Suppressor macrophage (primary cell): ENCODE measurements at places on chromosomes 1 and 21.

DNA sequence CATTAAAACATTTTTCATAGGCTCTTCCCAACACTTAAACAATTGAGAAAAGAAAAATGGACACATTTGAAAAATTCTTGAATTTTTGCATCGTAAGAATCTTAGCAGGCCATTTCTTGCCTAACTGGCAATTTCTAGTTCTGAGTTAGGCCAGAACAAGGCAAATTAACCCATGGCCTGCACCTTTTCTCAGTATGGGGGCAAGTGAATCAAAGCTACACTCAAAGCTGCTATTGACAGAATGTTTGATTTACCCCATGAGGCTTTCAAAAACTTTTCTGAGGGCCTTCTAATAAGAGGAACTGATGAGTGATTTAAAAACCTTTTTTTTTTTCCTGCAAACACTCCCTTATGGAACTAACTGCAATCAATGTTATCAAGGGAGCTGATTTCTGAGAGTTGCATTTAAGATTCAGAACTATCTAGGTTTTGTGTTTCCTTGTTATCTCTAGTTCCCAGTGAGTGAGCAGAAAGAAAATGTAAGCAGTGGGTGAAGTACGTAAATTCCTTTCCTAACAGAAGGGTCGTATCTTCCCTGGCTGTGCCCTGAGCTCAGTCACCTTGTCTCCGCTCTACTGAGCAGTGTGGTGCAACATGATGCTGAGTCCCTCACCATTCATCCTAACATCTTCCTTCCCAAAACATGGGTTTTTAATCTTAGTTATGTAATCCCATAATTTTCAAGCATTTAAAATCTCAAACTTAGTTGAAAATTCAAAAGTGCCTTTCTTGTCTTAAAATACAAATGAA is 353.7 kb downstream of the DPYD start:
- no peak for DNase-seq

DNA sequence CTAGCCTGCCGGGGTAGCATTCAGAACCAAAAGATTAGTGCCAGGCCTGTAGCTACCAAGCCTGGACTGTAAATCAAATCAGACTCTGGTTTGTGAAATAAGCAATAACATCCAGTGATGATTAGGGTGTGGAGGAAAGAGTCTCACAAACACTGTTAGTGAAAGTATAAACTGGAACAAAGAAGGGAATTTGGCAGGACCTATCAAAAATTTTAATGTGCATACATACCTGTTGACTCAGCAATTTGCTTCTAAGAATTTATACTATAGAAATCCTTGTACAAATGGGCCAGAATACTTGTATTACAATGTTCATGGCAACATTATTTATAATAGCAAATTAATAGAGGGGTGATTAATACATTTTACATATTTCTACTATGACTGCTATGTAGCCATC is 109.8 kb upstream of the WARS2 start:
- DNase-seq: no peak

- DNase-seq: no peak
Observed at GRCh38 chr1:105485207-105485606, 1571.3 kb upstream of the PRMT6 start.

GRCh38 chr1:117650840-117651568 is 45.2 kb downstream of the TENT5C start:
- no peak for DNase-seq

GRCh38 chr21:45595574-45596295 is 47.8 kb upstream of the PCBP3 start:
- no peak for DNase-seq

DNA sequence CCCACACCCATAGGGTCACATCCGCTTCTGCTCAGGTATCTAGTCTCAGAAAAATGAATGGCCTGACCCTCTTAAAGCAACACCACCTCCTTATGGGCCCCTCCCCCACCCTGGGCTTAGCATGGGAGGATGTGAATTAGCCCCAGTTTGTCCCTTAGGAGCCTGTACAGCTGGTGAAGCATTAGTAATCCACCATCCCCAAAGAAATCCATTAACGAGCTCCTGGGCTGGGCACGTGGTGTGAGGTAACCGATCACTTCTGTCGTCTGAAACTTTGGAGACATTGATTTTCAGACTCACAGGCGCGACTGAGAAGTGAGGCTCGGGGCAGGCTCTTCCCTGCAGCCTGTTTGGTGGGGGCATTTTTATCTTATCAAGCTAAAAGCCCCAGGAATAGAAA is 10.5 kb downstream of the RASSF5 start:
- DNase-seq: no peak
